ENCODE measurements at places on chromosomes 4 and X.
A peak's percentile ranks its signal among the peaks of the same experiment; 100 is the strongest.

- no peak for DNase-seq
Measured at GRCh38 chr4:163173713-163174112, 7.0 kb upstream of the NAF1 start.

GRCh38 chr4:61200916-61201526 lies 895 bp downstream of the ADGRL3 start:
- DNase-seq, result peak; percentile 65

- no peak for DNase-seq
Measured at GRCh38 chrX:362937-363620, 23.6 kb downstream of the PPP2R3B start.

GRCh38 chr4:166887457-166887856 lies 346.8 kb downstream of the SPOCK3 start:
- DNase-seq, result no peak

GRCh38 chrX:34559325-34559724 lies 97.8 kb downstream of the TMEM47 start:
- DNase-seq, result no peak

DNA sequence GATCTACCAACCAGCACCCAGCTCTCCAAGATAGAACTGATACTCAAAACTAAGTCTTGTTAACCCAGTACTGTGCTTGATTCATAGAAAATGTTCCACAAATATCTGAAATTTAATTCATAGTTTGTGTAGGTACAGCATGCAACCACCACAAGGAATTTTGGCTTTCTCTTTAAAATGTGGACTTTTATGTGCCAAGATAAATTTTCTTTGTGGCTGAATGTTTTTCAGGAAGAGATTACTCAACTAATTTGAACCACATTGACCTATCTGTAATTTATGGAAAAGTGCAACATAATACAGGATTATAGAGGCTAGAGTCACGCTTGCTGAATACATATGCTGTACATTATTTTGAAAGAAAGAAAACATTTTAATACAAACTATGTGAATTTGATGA lies 730.8 kb downstream of the IL1RAPL1 start:
- DNase-seq, result no peak

DNA sequence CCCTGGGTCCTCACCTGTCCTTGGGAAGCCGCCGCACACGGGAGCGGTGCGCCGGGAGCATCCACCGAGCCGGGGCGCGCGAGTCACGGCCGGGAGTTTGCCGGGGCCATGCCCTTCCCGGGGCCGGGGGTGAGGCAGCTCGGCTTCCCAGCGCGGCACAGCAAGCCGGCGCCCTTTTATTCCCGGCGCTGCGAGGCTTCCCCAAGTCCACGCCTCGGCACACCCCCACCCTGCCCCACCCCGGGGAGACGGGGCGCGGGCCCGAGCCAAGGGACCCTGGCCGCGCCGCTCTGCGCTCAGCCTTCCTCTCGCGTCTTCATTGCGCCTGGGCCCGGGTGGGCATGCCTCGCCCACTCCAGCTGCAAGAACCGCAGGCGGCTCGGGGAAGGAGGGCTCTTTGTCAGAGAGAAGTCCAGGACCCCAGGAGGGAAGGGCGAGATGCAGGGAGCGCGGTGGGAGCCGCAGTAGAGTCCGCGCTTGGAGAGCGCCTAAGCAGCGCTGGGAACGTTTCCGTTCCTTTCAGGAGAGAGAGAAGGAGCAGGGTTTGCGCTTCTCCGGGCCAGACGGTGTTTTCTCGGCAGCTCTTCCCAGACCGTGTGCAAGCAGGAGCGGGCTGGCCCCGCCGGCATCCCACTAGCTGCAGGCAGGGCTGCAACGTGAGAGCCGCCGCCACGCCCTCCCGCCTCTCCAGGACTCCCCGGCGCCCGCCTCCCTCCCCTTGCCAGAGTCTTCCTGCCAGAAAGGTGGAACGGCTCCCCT lies at the start of gene MXRA5:
Gene MXRA5 (minus strand): TSS at position 152 of the 759 bp plus-strand sequence. CDS start 2,819 bp downstream, outside the sequence.
- no peak for DNase-seq

GRCh38 chr4:57148831-57149505 lies 38.8 kb upstream of the IGFBP7 start:
- no peak for DNase-seq

DNA sequence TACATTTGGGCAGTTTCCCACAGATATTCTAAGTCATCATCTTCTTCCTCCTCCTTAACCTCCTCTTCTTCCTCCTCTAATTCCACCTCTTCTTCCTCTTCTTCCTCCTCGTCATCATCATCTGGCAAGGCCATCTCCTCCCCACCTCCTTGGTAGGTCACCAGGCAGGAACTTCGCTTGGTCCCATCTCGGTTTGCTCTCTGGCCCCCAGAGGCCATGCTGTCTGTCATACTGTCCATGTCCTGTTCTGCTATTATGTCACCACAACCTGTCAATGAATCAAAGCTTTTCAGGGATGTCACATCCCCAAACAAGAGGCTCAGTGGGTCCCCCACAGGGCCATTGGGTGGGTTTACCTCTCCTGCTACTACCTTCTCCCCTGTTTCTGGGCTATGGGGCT lies 13.5 kb downstream of the AMER1 start:
- DNase-seq, result no peak

DNA sequence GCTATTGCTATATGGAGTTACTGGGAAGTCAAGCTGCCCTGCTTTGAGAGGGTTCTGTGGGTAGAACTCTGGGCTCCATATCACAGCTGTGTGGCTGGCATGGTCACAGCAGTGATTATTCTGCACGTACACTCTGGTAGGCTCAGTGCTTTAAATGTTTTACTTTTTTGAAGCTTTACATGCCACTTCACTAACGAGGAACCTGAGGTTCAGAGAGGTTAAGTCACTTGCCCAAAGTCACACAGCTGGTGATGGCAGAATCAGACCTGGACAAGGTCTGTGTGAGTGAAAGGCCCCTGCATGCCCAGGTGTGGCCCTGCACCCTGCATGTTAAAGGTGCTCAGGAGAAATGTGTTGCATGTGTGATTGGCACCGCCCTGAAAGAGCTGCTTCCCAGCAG lies 24.5 kb downstream of the EVC start:
- no peak for DNase-seq

GRCh38 chrX:134776850-134777370 lies 118.6 kb upstream of the PLAC1 start:
- no peak for DNase-seq

- DNase-seq, result no peak
Measured at GRCh38 chr4:8081171-8081570, 77.4 kb downstream of the ABLIM2 start.
